Umbilical cord (tissue), 2 donors: ENCODE measurements at places on chromosomes 7 and 10. TPM values are rescaled to one million over a fixed set of nuclear protein-coding genes. Genes with fewer than 3 reads are reported as not detected.

The CALCR gene
- 0.48 TPM for total RNA-seq

The SPDYE8 gene
- 0.48 TPM for total RNA-seq

The SH2D4B gene
- total RNA-seq, result 1.9 TPM

The NEUROG3 gene
- 0.48 TPM for total RNA-seq

The RBM20 gene
- total RNA-seq, result 2.2 TPM

The FRMPD2 gene
- 18.8 TPM for total RNA-seq

The UCMA gene
- total RNA-seq, result 3.9 TPM

The GRIFIN gene
- not detected for total RNA-seq

The IKZF1 gene
- total RNA-seq, result 40.9 TPM

The GIMAP7 gene
- total RNA-seq, result 0.48 TPM

The TCAF2 gene
- 6.7 TPM for total RNA-seq

The TRIL gene
- 14.2 TPM for total RNA-seq

The CNPY1 gene
- 0.96 TPM for total RNA-seq

The GPER1 gene
- 16.6 TPM for total RNA-seq

The TRDMT1 gene
- 29.9 TPM for total RNA-seq

The SUN3 gene
- not detected for total RNA-seq

The CYP3A4 gene
- total RNA-seq, result 0.72 TPM

The SMO gene
- 21.9 TPM for total RNA-seq
